T-helper 22 cell (primary cell): ENCODE measurements at places on chromosomes 6 and 20.

- peak; percentile 94 for DNase-seq
These were observed 4.0 kb downstream of the CDKN1A start for GRCh38 chr6:36682328-36683144.

- DNase-seq: no peak
These were observed 330.1 kb downstream of the RIMS1 start for GRCh38 chr6:72216222-72217068.

GRCh38 chr6:75213732-75214131 lies 7.9 kb upstream of the COL12A1 start:
- DNase-seq: no peak

DNA sequence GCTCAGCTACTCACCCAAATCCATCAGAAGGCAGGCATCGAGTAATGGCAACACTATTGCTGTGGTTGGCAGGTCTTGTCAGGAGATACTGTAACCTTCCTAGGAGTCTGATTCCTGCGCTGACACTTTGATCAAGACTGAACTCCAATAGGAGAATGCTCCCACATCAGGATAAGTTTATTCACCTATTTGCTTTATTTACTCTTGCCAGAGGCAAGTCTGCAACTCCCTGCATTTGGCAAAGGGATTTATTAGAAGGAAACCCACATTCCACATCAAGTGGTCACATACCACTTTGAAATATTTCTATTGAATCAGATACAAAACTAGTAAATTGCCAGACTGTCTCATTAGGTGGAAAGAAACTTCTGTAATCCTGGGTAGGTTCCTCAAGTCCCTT lies 43.5 kb downstream of the ZFAND3 start:
- no peak for DNase-seq

- DNase-seq: no peak
These were observed 22.0 kb downstream of the RNF146 start for GRCh38 chr6:127288705-127289104.

DNA sequence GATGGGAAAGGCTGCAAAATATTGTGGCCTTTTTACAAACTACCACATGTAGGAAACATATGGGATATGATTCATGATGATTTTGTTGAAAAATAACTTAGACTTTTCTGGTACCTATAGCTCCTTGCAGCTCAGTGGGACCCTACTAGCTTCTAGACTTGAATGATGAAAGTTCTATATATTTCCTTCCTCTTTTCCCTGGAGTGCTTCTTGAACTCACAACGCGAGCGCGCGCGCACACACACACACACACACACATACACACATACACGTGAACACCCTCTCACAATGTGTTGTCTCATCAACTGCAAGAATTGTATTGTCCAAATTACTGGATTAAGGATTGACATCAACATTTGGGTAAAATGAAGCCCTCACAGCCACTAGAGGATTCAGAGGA lies 61.9 kb downstream of the TOX2 start:
- DNase-seq: no peak

GRCh38 chr20:43960231-43960630 lies 45.6 kb downstream of the TOX2 start:
- no peak for DNase-seq

DNA sequence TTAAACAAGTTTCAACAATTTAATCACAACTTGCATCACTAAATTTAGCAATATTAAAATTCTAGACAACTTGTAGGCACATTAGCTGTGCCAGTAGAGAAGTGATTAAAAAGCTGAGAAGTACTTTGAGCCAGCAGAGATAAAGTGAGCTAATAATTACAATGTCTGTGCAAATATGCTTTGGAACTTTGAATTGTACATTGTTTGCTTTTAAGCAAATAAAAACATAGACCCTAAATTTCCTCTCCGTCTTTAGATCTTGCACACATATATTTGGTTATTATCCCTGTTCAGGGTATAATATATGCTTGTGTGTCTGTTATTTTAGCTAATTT lies 44.2 kb upstream of the DEFB112 start:
- no peak for DNase-seq

DNA sequence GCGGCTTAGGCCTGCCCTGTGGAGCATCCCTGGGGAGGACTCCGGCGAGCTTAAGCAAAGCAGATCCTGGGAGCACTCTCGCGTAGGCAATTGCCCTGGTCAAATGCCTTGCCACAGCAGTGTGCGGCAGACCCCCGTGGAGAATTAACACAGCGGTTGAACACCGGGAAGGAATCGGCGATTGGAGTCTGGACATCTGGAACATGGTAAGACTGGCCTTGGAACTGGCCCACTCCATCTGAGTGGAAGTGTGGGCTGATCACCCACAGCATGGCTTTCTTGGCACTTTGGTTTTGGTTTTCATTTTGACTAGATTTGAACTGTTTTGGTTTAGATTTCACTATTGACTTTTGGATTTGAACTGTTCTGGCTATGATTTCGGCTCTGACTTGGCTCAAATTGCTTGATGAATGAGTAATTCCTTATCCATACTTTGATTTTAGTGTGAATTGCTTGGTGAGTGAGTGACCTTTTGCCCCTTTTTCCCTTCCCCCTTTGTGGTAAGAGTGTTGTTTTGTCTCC lies 300.7 kb downstream of the RNGTT start:
- DNase-seq: no peak
